ENCODE measurements at places on chromosomes 7 and 10.

DNA sequence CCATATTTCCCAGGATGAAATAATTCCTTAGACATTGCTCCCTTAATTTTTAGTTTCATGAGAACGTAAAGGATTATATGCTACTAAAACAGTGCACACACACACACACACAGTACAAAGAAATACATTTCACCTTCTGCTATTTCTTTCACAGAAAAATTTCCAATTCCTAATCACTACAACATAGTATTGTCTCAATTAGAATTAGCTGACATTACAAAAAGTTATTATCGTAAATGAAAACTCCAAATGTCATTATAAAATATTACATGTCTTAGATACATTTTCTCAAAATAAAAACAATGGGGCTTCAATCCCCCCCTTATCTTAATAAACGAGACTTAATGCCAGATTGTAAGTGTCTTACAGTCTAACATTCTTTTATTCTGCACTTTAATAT, 12.3 kb upstream of the RUFY2 start:
- no peak for DNase-seq

- DNase-seq, result no peak
Observed at GRCh38 chr10:70774810-70775678, 10.1 kb downstream of the TBATA start.

DNA sequence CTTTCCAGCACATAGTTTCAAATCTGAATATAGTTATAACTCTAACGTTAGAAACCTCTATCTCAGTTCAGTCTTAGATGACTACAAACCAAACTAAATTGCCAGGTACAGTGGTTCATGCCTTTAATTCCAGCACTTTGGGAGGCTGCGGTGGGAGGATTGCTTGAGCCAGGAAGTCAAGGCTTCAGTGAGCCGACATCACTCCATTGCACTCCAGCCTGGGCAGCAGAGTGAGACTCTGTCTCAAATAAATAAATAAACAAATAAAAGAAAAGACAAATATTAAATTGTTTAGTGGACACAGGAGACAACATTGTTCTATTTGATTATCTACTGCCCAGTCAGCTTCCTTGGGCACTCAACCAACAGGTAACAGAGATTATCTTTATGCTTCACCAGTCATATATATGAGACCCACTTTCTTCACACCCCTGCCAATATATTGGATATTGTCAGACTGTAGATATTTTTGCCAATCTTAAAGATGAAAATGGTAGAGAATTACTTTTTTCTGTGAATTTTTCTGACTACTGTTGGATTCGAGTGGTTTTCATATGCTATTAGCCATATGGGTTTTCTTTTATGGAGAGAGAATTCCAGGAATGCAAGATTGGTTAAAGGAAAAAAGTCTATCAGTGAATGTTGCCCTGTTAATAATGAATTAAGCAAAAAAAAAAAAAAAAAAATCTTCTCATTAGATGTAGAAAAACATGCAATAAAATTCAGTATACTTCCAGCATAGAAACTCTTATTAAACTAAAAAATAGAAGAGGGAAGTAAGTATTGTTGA, 16.0 kb downstream of the HDAC9 start:
- no peak for DNase-seq

GRCh38 chr10:4839353-4839752, 13.3 kb downstream of the AKR1E2 start:
- DNase-seq, result no peak

DNA sequence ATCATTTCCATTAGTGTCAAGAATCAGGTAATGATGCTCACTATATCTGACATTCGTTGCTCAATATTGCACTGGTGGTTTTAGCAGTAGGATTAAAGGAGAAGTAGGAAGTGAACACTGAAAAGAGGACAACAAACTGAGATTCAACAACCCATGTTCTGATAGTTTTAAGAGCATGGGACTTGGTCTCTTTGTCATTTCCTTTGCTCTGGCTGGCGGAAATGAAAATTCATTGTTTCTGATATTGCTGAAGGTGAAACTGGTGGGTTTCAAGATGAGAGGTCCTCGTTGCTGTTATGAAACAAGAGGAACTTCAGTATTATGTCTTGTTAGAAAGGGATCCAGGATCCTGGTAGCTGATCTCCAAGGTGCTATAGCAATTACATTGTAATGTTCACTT, 129.0 kb downstream of the DNAH11 start:
- no peak for DNase-seq

GRCh38 chr7:87474533-87475358, 734 bp downstream of the ABCB4 start:
- DNase-seq, result no peak

- DNase-seq, result no peak
Observed at GRCh38 chr7:40808378-40808942, 673.7 kb downstream of the SUGCT start.

- DNase-seq, result no peak
Observed at GRCh38 chr7:112124061-112124766, 82.0 kb downstream of the DOCK4 start.

- DNase-seq, result peak; percentile 45
Observed at GRCh38 chr10:21953585-21954057, 49.9 kb downstream of the DNAJC1 start.

DNA sequence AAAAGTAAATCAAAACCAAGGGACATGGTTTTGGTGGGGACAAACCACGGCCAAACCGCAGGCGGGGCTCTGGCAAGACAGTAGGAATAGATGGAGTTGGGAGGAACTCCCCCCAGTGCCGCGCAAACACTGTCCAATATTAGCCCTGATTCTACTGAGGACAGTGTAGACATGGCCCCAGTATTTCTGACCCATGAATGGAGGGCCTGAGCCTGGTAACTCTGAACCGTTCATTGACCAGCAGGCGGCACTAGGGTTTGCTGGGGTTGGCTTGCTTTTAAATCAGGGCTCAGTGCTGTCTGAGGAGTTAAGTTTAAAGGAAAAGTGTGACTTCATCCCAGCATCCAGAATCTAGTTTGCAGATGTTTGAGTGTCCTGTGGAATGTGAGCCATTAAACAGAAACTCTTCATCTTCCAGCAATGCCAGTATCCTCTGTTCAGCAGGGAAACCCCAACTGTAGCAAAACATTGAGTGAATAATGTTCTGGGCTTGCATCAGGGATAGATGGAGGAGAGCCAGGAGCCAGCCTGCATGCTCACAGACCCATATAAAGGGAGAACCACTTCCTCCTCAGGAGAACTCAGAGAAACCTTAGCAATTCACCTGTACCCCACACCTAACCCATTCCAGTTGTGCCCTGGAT, 147.4 kb upstream of the PRSS58 start:
- no peak for DNase-seq

DNA sequence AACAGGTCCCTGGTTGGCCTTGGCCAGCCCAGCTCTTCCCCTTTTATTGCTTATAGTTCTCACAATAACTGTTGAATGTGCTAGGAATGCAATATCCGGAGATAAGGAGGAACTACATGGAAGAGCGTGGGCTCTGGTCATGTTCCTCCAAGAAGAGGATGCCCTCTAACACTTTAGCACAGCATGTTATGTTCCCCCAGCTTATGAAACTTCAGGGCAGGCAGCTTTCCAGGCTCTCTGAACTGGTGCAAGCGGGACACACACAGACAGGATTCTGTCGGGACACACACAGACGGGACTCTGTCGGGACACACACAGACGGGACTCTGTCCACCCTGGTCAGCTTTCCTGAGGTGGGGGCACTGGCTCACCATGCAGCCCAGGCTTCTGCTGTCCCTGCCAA, 141.6 kb downstream of the PKD1L1 start:
- no peak for DNase-seq

DNA sequence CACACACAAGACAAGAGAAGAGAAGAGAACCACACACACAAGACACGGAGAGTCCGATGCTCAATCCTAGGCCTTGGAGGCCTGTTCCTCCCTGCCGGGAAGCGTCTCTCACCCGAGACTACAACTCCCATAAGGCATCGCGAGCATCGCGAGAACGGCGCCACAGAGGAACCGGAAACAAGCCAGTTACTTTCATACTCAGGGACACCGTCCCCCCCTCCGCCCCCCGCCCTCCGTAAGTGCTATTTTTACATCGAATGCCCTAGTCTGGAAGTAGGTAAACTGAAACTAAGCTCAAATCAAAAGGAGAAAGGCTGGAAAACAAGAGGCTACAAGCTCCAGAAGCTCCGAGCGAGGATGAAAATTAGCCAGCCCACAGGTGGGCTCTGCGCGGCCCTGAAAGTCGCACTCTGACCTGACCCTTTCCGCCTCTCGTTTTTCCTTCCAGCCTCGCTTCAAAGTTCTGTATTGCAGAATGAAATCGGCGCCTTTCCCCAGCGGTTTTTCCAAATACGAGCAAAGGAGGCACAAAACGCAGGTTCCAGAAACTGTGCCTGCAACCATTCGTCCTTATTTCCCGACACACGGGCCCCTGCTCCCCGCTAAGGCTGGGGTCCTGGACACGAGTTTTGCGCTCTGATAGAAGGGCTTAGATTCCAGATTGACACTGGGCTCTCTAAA, 11.5 kb upstream of the DNAJC12 start:
- peak; percentile 83 for DNase-seq

DNA sequence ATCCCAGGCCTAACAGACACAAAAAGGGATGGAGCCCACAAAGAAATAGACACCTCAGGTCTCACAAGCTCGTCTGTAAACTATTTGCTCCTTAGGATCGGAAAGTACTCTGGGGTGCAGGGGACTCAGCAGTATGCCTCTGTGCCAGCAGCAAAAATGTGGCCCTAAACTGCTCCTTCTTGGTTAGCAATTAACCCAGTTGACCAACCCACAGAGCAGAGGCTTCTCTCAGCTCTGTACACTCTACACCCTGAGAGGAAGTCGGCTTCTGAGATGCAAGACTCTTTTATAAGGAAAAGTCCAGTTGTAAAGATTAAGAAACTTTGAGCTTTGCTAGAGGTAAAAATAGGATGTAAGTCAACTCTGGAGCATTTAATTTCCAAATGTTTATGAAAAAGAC, 156.3 kb upstream of the PRSS58 start:
- no peak for DNase-seq

DNA sequence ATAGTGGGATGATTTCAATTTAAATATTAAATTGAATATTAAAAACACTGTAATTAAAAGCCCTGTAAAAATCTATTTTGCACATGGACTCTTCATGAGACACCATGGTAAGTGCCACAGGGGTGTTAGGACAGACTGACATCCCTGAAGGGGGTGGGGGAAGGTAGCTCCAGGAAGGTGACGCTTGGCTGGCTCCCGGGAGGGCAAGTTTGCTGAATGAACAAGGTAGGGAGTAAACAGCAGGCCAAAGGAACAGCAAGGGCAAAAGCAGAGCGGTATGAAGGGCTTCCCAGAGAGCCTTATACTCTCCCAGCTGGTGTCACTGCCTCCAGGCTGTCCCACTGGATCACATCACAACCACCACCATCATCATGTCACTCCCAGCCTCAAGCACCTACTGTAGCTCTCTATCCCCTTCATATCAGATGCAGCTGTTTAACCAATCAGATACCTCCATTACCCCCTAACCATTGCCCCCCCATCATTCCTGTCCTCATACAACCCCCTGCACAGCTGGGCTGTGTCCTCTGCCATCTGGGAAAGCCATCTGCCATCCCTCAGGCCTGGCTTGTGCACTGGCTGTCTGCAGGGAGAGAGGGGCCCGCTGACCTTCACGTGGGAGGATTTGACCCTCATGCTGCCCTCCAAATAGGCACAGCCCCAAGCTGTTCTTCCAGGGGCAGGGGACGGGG, 19.5 kb downstream of the HSPA12A start:
- DNase-seq, result no peak

DNA sequence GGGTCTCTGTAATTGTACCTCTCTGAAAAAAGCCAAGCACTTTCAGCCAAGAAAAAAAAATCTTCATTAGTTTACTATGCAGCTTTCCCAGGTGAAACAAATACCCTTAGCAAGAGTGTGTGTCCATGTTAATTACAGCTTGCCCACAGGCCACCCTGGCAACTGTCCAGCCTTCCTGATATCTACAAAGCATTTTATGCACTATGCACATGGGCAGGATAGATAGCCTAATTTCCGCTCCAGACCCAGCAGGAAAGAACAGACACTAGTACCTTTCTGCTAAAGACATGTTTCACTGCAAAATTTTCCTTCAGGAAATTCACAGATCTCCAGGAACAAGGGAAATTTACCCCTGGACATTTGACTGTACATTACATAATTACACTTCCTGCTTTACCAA, 24.4 kb downstream of the CACNA2D1 start:
- DNase-seq, result no peak

- no peak for DNase-seq
Observed at GRCh38 chr7:94971051-94971867, 63.9 kb downstream of the PPP1R9A start.

DNA sequence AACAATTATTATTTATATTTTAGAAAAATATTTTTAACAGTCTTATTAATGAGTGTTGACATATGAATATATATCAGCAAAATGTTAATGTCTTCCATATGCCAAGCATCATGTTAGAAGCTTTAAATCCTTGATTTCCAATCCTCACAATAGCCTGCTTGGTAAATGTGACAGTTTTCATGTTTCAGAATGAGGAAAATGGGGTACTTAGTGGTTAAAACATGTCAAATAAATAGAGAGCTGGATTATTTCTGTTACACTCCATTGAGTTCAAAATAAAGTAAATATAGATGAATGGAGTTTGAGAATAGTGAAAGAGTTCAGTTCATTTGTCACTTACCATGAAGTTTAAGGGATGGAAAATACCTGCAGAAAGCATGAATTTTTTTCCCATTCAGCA, 377.4 kb downstream of the MALRD1 start:
- no peak for DNase-seq

- DNase-seq, result peak; percentile 31
Observed at GRCh38 chr7:27155816-27156507, 513 bp downstream of the HOXA7 start.

DNA sequence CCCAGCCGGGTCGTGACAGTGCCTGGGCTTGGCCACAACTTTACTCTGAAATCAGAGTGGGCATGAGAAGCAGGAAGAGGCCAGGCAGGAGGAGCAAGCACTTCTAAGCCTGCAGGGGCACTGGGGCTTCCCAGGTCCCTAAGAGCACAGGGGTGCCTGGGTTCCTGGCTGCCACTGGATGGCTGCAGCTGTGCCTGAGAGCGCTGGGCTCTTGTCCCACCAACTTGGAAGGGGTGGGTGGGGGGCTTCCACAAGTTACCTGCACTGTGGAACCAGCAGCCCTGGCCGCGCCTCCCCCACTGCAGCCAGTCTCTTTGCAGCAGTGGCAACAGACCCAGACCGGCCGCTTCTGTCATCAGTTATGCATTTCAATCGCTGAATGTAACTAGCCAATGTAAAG, 434.7 kb upstream of the GRM3 start:
- no peak for DNase-seq

DNA sequence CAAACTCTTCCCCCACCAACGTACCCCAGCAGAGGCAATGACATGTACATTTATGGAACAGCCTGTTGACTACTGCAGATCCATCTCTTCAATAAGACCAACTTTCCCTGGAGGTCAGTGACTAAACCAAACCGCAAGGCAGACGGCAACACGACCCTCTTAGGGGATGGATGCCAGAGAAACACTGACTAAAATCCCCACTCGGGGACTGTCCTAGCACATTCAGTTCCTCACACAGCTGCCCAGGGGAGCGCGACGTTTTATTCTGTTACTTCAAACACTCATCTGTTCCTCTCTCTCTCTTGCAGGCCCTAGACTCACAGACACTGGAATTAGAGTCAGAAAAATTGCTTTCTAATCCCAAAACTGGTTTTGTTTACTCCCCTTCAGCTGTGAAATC, 146.5 kb upstream of the PRSS1 start:
- no peak for DNase-seq
